Right kidney (tissue), 9 donors: ENCODE measurements at places on chromosomes 12 and 14.

- no peak for DNase-seq
Measured at GRCh38 chr14:92984896-92985295, 61.9 kb downstream of the CHGA start.

GRCh38 chr14:94680862-94681288, 68.7 kb downstream of the SERPINA3 start:
- no peak for DNase-seq

- no peak for DNase-seq
Measured at GRCh38 chr14:59303216-59303615, 114.7 kb downstream of the DAAM1 start.

- DNase-seq: no peak
Measured at GRCh38 chr12:54945082-54945481, 39.5 kb downstream of the TESPA1 start.

GRCh38 chr12:24776861-24777260, 172.0 kb downstream of the BCAT1 start:
- DNase-seq: no peak

- no peak for DNase-seq
Measured at GRCh38 chr14:54471641-54472040, 17.1 kb downstream of the GMFB start.

- peak; percentile 3 for DNase-seq
Measured at GRCh38 chr14:78902010-78902623, 731.9 kb downstream of the NRXN3 start.

DNA sequence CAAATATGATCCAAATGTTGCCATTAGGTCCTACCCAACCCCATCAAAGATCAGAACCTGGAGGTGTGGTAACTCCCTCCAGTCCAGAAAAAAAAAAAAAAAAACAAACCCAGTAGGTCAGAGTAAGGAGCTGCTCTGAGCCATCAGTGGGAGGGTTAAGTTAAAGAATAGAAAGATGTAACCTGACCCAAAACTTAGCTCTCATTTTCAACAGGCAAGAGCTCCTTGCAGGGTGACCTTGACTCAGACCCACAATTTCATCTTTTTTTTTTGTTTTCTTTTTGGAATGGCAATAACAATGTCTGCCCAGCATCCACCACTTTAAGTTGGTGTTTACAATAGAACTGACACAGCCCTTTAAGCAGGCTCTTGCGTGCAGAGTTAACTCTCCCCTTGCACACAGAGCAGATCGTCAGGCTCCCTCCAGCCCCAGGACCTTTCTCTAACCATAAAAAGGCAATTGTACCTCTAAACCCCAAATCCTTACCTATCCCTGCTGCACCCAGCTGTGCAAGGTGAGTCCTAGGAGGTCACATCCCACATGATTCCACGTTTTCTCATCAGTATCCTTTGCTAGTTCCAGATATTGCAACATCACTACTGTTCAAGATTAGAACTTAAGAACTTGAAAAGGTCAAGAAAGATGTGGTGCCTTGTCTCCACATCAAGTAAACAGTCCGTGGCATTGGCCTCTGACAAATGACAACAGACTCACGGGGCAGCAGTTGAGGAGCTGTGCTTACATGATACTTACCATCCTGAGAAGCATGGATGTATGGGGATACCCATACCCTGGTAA, 178.6 kb upstream of the EEA1 start:
- DNase-seq: no peak

DNA sequence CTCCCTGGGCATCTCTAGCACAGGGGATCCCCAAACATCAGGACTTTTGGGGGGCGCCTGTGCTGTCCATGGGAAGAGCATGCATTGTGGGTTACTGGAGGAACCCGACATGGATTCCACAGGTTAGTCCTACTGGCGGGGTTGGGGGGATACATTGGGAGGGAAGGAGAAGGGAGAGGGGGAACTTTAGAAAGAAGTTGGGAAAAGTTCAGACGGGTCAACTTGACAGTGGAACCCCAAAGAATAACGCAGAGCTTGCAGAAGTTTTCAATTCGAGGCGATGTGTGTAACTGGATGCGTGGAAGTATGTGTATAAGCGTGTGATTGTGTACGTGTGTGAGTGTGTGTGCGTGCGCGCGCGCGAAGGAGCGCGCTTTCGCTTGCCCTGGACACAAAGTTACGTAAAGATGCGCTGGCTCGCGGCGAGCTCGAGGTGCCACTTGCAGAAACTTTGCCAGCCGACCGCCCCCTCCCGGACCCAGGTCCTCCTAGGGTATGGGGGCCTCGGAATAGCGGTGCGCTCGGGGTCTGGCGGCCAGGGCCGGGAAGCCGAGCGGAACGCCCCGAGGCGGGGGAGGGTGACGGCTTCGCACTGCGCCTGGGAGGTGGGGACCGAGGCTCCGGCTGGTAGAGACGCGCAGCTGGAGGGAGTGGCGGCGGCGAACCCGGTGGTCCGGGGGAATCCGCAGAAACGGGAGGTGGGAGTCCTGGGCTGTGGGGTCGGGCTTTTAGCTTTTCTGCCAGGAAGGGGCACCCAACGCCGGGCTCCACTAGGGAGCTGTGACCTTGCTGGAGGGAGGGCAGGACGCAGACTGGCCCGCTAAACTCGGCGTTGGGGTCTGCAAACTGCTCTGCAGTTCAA, 669 bp downstream of the RFX4 start:
- DNase-seq: peak; percentile 77

GRCh38 chr12:50248883-50249282, 34.4 kb downstream of the LIMA1 start:
- DNase-seq: no peak

DNA sequence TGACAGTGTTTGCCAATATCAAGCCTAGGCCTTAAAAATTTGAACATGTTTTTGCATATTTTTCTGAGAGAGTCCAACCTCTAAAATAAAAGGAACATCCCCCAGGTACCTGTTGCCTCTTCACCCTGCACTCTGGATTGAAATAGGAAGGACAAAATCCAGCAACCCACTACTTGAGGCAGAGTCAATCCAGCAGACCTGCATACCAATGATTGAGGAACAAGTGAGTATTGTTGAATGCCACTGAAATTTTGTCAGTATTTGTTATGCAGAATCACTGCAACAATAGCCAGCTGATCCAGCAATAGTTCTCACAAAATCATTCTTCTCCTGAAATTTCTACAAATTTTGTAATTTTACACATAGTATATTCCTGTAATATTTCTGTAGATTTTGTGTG, 460.6 kb upstream of the FOXG1 start:
- DNase-seq: no peak

GRCh38 chr14:102502571-102502970, 7.0 kb downstream of the ANKRD9 start:
- no peak for DNase-seq

GRCh38 chr12:88658009-88658408, 77.7 kb upstream of the KITLG start:
- no peak for DNase-seq
